ENCODE measurements at places on chromosomes 11 and 22.

DNA sequence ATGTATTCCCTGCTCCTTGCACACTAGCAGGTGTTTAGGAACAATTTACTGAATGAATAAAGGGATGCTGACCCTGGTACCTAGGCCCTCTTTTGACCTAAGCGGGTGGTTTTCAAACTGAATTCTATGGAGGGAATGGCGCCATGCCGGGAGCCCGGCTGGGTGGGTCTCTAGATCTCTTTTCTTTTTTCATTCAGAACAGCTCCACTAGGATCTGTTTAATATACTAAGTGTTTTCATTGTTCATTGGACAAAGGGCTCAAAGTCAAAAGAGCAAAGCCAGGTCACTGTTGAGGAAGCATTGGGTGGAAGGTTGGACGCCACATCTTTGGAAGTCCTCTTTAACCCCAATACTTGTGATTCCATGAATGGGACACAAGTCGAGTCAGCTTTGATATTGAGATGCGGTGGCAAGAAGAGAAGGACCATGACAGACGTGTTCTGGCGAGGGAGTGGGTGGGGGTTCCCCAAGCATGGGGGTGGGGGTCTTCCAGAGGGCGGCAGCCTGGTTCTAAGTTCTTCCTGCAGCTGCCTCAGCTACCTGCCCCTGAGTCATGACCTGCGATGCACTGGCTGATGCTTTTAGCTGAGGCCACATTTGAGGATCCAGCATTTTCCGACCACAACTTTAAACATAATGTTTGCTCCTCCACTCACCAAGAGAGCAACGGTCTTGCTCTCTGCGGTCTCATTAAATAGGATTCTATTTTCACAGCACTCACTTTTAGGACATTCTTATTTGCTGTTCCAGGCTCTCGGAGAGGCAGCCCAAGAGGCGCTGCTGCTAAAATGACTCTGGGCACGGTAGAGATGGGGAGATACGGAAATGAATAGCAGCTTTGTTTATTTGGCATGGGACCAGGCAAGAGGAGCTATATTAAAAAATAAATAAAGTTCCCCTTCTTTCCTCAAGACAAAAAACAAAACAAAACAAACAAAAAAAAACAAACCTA lies 100.6 kb downstream of the FBXO7 start:
- DNase-seq, result no peak

GRCh38 chr22:46079093-46079860 lies 71.0 kb upstream of the PPARA start:
- no peak for DNase-seq

GRCh38 chr11:118258410-118258809 lies 5.7 kb downstream of the MPZL2 start:
- DNase-seq, result no peak

GRCh38 chr11:1260023-1260501 lies 37.2 kb downstream of the MUC5B start:
- DNase-seq, result no peak

GRCh38 chr22:46012881-46013281 lies 35.9 kb upstream of the WNT7B start:
- DNase-seq, result no peak

- no peak for DNase-seq
These were observed at the start of gene APOL3 for GRCh38 chr22:36160499-36160942. APOL3 (minus strand) TSS chr22:36160755; CDS start chr22:36149055, 11,700 bp downstream.

GRCh38 chr22:27692243-27692642 lies 109.3 kb downstream of the MN1 start:
- no peak for DNase-seq

GRCh38 chr22:24500277-24500820 lies 5.2 kb downstream of the UPB1 start:
- no peak for DNase-seq

DNA sequence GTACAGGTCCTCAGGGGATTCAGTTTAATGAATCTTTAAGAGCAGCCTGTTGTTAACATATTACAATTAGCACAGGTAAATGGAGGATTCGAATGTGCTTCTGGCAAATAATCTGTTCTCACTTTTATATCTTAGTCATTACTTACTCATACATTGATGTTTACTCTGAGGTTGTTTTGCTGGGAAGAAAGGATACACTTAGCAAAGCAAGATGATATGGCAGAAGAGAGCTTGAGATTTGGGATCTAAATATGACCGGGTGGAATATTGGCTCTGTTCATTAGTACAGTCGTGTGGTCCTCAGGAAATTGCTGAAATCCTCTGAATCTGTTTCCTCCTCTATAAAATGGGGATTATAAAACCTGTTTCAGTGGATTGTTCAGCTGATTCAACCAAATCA lies 59.7 kb downstream of the SPON1 start:
- no peak for DNase-seq

GRCh38 chr11:2096011-2096918 lies 42.9 kb downstream of the IGF2 start:
- no peak for DNase-seq

- DNase-seq, result no peak
These were observed 51.7 kb upstream of the PRODH start for GRCh38 chr22:18987765-18988164.

- no peak for DNase-seq
These were observed 82.3 kb upstream of the PHOX2A start for GRCh38 chr11:72326151-72326848.

- DNase-seq, result no peak
These were observed 637.4 kb upstream of the API5 start for GRCh38 chr11:42674436-42674835.

DNA sequence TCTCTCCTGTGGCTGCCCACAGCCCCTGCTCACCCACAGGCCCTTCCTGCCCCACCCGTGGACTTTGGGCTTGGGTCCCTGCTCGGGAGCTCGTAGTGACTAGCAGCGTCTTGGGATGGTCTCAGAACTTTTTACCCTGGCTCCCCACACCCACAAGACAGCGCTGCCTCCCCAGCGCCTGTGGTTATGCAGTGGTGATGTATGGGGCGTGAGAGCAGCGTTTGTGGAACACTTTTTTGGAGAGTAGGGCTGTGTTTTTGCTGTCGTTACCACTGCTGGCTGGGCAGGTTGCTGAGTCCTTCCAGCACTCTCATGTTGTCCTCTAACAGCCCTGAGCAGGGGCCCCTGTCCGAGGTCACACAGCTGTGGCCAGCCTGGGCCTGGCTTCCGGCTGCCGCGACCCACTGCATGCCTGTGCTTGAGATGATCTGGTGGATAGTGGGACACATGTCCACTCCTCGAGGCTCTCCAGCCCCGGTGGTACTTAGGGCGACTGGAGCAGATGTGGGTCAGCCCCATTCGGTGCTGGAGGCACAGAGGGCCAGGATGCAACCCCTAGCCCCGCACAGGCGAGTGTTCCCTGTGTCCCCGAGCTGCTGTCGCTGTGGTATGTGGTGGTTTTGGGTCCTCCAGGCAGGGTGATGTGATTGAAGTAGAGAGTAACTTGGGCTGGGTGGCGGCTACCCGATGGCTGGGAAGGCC lies 7.1 kb upstream of the GRAMD4 start:
- DNase-seq, result no peak

- DNase-seq, result no peak
These were observed 14.2 kb downstream of the ZBTB44 start for GRCh38 chr11:130300567-130300966.

GRCh38 chr11:123671534-123671933 lies 17.1 kb upstream of the SCN3B start:
- no peak for DNase-seq

GRCh38 chr11:67627812-67628624 lies 1.7 kb downstream of the NUDT8 start:
- no peak for DNase-seq

- DNase-seq, result no peak
These were observed 35.2 kb downstream of the KIRREL3 start for GRCh38 chr11:126965331-126965730.

- no peak for DNase-seq
These were observed 978 bp downstream of the CSDC2 start for GRCh38 chr22:41561788-41562187.

DNA sequence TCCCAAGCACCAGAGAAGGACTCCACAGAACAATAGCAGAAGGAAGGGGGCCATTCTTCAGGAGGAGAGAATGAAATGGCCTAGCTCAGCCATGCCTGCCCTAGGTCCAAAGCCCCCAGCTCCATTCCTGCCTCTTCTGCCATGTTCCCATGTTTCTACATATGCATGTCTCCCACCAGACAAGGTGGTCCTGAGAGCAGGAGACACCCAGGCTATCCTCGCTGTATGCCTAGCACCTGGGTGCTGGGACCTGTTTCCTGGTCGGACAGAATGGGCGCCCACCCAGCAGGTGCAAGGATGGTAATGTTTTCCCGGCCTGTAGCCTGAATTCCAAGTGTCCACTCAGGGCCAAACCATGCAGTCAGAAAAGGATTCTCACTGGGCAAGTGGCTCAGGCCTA lies 30.2 kb upstream of the SLC35C1 start:
- no peak for DNase-seq

GRCh38 chr11:42049650-42050049 lies 590.2 kb upstream of the LRRC4C start:
- no peak for DNase-seq

DNA sequence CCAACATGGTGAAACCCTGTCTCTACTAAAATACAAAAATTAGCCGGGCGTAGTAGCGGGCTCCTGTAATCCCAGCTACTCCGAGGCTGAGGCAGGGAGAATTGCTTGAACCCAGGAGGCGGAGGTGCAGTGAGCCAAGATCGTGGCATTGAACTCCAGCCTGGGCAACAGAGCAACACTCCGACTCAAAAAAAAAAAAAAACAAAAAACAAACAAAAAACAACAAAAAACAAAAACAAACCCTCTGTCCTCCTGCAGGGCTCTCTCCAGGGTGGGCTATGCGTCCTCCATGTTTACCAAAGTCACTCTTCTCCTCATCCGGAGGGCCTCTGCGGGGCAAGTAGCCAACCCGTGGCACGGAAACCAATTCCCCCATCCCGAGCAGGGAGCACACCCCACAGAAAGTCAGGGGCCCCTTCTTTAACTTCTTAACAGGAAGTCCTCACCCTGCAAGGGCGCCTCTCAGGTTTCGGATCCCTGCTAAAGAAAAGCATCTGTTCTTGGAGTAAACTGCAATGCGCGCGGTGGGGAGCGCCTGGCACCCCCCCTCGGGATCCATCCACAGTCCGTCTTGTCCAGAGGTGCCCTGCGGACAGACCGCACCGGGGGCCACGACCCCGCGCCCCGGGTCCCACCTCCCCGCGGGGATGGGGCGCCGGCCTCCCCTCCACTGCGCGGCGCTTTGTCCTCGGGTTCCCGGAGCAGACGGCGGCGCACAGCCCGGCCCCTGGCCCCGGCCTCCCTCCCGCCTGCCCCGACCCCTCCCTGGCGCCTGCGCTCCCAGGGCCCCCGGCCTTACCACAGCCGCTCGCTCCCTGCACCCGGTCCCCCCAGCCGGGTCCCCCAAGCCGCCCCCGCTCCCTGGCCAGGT lies 712 bp downstream of the CERK start:
- no peak for DNase-seq

DNA sequence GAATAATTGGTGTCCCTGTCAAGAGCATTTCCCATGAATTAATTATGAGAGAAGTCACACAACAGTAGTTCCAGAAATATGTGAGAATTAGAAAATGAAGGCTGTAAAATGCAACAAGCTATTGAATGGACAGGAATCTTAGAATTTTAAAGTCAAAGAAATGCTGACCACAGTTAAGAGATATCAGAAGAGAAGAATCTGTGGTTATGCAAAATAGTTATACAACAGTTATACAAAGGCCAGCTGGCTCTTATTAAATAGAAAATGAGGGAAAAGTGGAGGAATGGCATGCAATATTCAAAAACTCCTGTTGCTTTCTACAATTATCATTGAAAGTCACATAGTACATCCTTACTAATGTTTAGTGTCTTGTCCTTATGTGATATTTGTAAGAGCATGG lies 27.4 kb downstream of the CASP12 start:
- no peak for DNase-seq

DNA sequence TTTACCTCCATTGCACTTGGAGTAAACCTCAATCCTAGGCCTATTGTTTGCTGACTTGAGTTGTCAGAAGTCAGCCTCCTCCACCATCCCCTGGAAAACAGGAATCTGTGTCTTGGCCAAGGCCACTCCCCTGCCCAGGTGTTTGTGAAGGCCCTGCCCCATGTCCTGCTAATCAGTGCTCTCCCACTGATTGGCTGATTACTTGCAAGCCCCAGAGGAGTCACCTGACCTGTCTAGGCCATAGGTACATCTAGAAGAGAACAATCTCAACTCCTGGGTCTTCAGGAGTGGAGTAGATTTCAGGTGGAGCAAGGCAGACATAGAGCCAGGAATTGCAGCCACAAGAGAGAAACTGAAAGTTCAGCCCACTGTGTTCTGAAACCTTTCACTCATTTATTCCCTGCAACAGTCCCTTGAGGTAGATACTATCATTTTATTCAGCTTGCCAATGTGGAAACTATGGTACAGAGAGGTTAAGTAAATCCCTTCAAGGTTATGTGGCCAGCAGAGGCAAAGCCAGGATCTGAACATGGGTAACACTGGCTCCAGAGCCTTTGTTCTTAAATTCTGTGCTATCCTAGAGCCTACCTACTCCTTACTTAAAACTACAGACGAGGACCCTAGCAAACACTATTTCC lies 10.4 kb downstream of the OAF start:
- no peak for DNase-seq

DNA sequence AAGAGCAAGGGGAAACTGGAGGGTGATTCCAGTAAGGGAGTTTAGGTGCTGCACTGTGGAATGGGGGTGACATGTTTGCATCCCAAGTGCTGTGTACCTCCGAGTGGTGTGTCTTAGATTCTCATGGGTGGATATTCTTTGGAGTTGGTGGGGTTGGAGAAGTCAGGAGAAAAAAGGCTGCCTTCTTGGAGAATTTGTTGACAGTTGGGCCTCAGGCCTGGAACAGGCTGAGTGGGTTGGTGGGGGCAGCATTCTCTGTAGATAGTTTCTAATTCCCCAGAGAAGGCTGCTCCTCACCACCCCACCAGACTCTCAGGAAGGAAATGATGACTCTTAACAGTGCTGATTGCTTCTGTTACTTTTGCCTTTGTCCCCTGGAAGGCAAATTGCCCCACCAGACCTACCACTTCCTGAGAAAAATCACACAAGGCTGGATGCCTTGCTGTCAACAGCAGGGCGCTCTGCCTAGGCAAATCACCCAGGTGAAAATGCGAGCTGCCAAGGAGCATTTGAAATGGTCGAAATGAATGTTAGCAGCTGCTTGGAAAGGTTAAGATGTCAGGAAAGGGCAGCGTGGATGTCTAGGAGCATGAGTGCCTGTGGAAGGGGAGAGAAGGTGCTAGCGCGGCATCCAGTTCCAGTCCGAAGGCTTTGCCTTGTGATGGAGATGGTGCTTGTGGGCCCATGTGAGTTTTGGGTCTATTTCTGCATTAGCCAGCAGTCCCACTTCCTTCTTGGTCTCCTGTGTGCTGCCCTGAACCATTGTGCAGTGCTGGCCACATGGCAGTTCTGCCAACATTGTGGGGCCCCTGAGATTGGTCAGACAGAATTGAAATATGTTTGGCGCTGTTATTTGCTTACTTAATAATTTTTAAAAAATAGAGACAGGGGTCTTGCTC lies 29.7 kb upstream of the SORL1-AS1 start:
- DNase-seq, result no peak

Measured in amygdala (tissue), 56 donors.